ENCODE measurements at places on chromosomes 11 and 22. TPM values are rescaled to one million over a fixed set of nuclear protein-coding genes. Genes with fewer than 3 reads are reported as not detected.

MN1 gene
- total RNA-seq: 17.7 TPM

EMID1 gene
- 7.0 TPM for total RNA-seq

DDI1 gene
- total RNA-seq: not detected

OR2AG2 gene
- total RNA-seq: not detected

OR52A1 gene
- not detected for total RNA-seq

P2RX3 gene
- 0.40 TPM for total RNA-seq

COA4 gene
- 76.3 TPM for total RNA-seq

RAB39A gene
- total RNA-seq: 1.6 TPM

Measured in mucosa of gallbladder (tissue), 1 donor.